ENCODE measurements at places on chromosomes 3 and 15. TPM values are rescaled to one million over a fixed set of nuclear protein-coding genes. Genes with fewer than 3 reads are reported as not detected.
A peak's percentile ranks its signal among the peaks of the same experiment; 100 is the strongest.

AP3B2 gene
- total RNA-seq, result 1.3 TPM

RPL15 gene
- 3,552 TPM for total RNA-seq

MOBP gene
- not detected for total RNA-seq

ZNF860 gene
- 1.9 TPM for total RNA-seq

GALNT15 gene
- total RNA-seq, result 5.5 TPM

CASR gene
- not detected for total RNA-seq

TUSC7 gene
- not detected for total RNA-seq

MKRN2 gene
- total RNA-seq, result 33.3 TPM

EPHA6 gene
- total RNA-seq, result 1.1 TPM

MED12L gene
- 8.5 TPM for total RNA-seq

CCR9 gene
- total RNA-seq, result 0.10 TPM

ZNF148 gene
- total RNA-seq, result 36.2 TPM

P2RY1 gene
- 16.9 TPM for total RNA-seq

DNA sequence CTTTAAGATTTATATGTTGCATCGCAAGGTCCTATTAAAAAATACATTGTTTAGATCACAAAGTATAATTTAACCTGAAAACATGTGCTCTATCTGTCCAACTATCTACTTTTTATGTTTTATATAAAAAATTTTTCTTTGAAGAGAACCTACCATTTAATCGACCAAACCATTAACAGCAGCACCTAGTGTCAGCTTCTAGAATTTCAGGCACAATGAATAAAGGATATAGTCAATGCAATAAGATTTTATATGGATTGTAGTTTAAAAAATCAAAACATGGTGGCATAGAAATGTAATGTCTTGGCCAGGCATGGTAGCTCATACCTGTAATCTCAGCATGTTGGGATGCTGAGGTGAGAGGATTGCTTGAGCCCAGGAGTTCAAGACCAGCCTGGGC is 313.7 kb downstream of the GAP43 start:
- DNase-seq, result no peak

DNA sequence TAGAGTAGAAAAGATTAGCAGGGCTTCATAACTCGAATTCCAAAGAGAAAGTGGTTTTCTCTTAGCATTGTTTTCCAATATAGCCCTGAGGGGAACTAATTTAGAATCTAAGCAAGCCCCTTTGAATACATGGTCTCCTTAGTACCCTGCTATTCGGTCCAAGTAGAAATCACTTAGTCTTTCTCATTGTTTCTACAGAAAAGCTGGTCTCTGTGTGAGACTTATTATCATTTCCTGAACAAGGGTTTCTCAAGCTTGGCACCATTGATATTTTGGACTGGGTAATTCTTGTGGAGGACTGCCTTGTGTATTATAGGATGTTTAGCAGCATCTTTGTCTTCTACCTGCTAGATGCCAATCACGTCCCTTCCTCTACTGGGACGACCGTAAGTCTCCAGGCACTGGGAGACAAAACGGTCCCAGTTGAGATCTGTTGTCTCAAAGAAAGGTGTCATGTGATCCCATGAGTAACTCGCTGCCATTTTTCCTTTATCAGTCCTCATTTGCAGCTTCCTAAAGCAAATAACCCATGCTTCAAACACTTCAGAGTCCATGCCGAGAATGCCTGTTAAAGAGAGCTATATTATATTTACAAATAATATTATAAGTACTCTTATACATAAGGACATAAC is 230.7 kb upstream of the SLCO3A1 start:
- DNase-seq, result no peak

DNA sequence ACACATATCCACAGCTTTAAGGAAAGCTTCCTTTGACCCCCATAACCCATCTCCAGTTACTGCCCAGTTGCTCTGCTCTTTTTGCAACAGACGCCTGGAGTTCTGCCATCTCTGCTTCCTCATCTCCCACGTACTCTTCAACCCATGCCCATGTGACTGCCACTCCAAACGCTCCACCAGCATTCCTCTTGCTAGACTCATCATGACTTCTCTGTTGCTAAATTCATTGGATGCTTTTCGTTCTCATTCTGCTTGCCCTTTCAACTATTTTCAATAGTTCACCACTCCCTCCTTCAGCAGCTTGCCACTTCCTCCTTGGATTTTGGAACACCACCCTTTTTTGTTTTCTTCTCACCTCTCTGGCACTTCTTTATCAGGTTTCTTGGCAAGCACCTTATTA is 2.7 kb upstream of the KNSTRN start:
- DNase-seq, result peak; percentile 84

DNA sequence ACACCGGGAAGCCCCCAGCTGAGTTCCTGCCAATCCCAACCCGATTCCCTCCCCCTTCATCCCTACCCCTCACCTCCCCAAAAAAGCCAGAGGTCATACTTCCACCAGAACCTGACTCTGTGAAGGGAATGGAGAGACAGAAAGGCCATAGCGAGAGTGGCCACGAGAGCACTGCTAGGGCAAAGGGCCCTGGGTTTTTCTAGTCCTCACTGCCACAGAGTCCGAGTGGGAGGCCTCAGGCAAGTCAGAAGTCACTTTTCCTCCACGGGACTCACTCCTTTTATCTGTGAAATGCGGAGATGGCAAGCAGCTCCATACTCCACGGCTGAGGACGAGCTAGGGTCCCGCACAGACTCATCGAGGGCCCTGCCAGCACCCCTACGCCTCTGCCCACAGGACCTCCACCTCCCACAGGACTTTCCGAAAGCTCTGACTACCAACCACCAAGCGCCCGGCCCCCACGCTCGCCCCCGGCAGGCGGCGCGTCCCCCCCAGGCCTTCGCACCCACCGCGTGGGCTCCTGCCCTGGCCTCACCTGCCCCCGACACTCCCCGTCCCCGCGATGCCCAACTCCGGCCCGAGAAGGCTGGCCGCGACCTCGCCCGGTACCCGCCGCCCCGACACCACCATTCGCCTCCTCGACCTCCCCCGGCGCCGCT is 792 bp downstream of the ATP13A3 start:
- DNase-seq, result peak; percentile 40

- peak; percentile 98 for DNase-seq
These were observed 178.6 kb upstream of the CCDC54 start for GRCh38 chr3:107198581-107199181.

DNA sequence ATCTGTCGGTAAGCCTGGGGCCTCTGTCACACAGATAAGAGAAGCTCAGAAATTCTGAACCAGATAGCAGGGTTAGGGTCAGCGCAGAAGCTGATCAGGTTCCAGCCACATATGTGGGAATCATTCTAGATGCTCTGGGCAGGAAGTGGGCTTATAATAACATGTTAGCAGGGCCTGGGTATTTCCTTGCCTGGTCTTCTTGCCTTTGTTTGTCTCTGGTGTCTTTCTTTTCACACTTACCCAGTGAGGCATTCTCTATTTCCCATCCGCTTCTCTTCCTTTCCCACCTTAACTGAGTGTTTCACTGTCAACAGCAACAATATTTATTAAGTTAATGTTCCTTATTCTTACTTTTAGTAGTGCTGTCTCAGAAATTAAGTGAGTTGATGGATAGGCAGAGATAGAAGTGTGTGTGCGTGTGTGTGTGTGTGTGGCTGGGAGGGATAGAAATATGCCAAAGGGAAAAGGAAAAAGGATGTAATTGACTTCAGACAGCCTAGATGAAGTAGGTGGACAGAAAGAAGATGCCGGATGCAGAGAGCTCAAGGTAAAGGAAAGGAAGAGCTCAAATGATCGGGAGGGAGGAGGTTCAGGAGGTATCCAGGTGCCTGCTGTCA is 2.0 kb downstream of the PLA1A start:
- no peak for DNase-seq

- no peak for DNase-seq
These were observed 214.8 kb downstream of the KCNH8 start for GRCh38 chr3:19363071-19363470.

- no peak for DNase-seq
These were observed 169.2 kb upstream of the TGFBR2 start for GRCh38 chr3:30437171-30437601.

DNA sequence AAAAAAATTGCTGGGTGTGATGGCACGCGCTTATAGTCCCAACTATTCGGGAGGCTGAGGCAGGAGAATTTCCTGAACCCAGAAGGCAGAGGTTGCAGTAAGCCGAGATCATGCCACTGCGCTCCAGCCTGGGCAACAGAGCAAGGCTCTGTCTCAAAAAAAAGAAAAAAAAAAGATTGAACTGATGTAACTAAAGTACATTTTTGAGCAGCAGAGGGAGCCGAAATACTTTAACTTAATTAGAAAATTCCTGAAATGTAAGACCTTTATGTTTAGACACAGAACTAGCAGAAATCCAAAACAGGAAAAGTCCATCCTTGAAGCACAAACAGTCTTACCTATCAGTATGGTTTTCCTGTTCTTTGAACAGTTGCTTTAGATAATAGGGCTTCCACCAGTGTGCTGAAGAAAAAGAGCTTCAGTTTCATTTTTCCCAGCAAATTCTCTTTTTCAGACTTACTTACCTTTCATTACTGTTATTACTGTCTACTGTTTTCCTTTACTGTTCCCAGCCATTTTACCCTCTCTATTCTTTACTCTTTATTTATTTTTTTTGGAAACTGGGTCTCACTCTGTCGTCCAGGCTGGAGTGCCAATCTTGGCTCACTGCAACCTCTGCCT is 33.4 kb upstream of the ZNF609 start:
- DNase-seq, result peak; percentile 63

- no peak for DNase-seq
These were observed 73.1 kb upstream of the FEZF2 start for GRCh38 chr3:62446337-62446940.

- DNase-seq, result no peak
These were observed 145.9 kb downstream of the SHQ1 start for GRCh38 chr3:72702390-72702789.

- DNase-seq, result no peak
These were observed 101.6 kb upstream of the TNIK start for GRCh38 chr3:171561596-171562323.

DNA sequence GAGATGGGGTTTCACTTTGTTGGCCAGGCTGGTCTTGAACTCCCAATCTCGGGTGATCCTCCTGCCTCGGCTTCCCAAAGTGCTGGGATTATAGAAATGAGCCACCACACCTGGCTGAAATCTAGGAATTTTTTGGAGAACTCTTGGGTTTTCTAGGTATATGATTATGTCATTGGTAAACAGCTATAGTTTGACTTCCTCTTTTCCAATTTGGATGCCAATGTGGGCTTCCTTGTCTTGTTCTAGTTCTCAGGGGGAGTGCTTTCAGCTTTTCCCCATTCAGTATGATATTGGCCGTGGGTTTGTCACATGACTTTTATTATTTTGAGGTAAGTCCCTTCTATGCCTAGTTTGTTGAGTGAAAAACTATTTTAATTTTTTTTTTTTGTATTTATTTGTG is 17.9 kb downstream of the KCNMB3 start:
- DNase-seq, result no peak

DNA sequence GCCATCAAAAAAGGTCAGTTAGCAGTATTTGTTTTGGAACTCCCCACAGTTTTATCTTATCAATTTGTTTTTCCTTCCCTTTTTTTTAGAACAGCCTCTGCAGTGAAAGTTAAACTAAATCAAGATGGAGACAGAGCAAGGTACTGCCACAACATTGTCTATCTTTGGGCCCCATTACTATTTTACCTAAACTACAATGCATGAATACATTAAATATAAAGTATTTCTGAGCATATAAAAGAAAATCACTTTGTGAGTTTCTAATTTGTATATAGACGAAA is 139.5 kb downstream of the MEIS2 start:
- no peak for DNase-seq

DNA sequence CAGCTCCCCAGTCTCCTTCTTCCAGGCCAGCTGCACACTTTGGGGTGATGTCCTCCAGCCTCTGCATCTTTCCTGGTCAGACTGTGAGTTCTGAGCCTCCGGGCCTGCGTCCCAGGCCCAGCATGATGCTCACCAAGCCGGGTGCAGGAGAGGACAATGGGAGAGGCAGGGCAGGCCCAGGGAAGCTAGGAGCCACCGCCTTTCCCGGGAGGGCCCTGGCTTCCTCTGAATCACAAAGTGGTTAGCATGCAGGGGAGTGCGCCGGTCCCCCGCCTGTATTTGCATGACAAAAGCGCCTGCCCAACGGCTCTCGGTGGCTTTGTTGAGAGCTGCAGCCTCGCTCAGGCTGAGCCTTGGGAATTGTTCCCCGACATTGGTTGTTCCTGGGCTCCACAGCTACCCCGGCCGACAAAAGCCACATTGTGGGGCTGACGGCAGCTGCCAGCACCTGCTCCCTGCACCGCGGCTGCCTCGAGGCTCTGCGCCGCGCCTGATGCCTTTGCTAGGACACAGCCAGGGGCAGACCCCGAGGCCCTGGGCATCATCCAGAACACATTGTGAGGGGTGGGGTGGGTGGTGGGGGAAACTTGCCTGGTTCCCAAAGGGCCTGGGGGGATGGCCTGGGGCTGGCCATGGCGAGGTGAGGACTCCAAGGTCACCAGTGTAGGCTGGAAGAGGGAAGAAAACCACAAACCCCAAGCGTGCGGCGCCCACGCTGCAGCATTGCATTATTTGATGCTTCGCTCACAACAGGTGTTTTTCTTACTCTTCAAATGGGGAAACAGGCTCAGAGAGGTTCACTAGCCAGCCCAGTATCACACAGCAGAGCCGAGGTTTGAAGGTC is 20.0 kb upstream of the KLF13 start:
- peak; percentile 84 for DNase-seq

GRCh38 chr3:179526989-179527391 is 35.7 kb upstream of the ACTL6A start:
- peak; percentile 94 for DNase-seq

DNA sequence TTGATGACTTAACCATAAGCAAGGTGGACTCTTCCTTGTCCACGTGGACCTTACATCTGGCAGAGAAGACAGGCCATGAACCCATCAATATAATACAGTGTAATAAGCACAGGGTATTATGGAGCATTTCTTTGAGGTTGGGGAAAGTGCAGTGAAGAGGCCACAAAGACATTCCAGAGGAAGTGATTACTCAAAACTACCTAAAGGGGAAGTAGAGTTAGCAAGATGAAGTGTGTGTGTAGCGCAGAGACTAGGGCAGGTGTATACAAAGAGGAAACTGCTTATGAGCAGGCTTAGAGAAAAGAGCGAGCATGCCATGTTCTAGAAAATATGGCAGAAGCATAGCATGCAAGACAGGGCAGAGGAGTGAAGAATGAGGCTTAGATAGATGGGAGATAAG is 17.9 kb downstream of the CP start:
- DNase-seq, result no peak

- DNase-seq, result no peak
These were observed 34.8 kb upstream of the DCUN1D1 start for GRCh38 chr3:183015185-183015584.

DNA sequence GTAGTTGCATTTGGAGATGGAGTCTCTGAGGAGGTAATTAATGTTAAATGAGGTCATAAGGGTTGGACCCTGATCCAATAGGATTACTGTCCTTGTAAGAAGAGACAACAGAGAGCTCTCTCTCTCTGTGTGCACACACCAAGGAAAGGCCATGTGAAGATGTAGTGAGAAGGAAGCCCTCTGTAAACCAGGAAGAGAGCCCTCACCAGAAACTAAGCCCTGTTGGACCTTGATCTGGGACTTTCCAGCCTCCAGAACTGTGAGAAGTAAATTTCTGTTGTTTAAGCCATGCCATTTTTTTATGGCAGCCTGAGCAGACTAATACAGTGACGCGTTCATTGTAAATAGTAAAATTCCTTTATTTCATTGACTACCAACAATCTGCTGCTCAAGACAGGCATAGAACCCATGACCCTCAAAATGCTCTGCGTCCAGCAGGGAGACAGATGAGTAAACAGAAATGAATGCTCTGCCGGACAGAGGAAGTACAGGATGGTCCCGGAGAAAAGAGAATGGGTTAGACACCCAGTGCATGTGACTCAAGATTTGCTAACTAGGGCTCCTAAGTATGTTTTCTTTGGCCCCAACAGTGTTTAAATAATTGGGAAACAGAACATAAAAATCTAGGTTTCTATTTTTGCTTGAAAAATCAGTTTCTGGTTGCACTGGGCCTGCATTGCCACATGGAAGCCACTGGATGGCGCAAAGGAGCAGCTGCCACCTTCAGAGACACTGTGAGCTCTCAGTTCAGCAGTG is 37.9 kb upstream of the TNFAIP8L3 start:
- peak; percentile 43 for DNase-seq

Data from tongue (tissue), 3 donors.